RPMI7951 (cell line): ENCODE measurements at places on chromosomes 2 and 18.

DNA sequence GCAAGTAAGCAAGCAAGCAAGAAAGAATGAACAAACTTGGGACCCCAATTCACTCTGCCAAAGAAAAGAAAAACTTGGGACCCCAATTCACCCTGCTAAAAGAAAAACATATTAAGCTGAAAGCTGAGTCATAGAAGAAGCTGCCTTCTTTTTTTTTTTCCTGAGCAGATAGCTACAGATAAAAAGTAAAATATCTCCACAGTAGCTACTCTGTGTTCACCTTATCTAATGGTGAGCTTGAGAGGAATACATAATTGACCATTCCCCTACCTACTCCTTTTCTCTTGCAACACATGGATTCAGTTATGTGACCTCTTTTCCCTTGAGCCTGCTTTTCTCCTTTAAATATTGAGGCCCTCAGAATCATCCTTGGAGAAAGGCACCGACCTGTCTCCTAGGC lies 63.0 kb downstream of the MCFD2 start:
- no peak for DNase-seq

GRCh38 chr18:1438458-1438910 lies 533.8 kb downstream of the ADCYAP1 start:
- peak; percentile 29 for DNase-seq

DNA sequence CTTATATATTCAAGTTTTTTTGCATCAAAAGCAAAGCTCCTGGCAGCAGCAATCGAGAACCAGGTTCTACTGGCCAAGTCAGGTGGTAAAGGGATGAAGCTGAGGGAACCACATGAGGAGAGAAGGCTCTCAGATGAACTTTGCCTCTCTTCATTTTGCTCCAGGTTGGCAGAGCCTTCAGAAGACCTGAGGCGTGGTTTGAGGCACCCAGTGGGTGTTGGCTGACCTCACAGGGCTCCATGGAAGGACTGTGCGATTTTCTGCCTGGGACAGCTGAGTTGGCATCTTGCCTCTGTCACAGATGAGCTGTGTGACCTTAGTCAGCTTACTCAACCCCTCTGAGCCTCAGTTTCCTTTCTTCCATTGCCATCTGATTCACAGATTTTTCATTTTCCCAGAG lies 89.0 kb downstream of the INSIG2 start:
- no peak for DNase-seq

DNA sequence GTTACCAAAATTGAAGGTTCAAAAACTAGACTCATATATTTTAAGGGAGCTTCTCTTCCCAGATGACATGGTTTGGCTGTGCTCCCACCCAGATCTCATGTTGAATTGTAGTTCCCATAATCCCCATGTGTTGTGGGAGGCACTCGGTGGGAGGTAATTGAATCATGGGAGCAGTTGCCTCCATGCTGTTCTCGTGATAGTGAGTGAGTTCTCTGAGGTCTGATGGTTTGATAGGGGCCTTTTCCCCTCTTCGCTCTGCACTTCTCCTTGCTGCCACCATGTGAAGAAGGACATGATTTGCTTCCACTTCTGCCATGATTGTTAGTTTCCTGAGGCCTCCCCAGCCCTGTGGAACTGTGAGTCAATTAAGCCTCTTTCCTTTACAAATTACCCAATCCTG lies 140.1 kb downstream of the MAIP1 start:
- DNase-seq, result peak; percentile 11
